Stimulated activated CD4-positive, alpha-beta T cell treated with anti-CD3 and anti-CD28 coated beads, Interleukin-2, amount 100 ng/mL, for 24 hours (primary cell): ENCODE measurements at places on chromosomes 3 and 15.

- no peak for DNase-seq
These were observed 256.8 kb upstream of the RARB start for GRCh38 chr3:25171118-25171807.

DNA sequence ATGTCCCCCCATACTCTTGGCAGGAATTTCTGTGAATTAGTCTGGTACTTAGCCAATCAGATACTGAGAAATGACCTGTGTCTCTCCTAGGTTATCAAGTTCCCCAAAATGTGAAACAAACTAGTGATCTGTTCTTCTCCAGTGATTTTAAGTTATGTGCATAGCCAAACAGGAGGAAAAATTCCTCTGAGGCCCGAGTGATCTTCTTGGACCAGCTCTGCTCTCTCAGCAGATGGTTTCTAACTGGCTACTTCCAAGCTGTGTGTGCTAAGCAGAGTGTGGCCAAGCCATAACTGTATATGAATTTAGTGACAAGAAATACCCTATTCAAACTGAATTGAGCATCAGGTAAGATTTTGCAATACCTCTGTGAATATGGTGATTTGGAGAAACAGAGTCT is 89.5 kb downstream of the GREM1 start:
- DNase-seq = no peak

GRCh38 chr3:143358793-143359491 is 239.4 kb downstream of the CHST2 start:
- DNase-seq = no peak

GRCh38 chr3:54484334-54484733 is 362.0 kb downstream of the CACNA2D3 start:
- no peak for DNase-seq

GRCh38 chr3:75248974-75249373 is 415.2 kb upstream of the FRG2C start:
- no peak for DNase-seq

- DNase-seq = no peak
These were observed 8.3 kb upstream of the TMCO5A start for GRCh38 chr15:37926136-37926535.
